ENCODE measurements at places on chromosomes 11 and 22. TPM values are rescaled to one million over a fixed set of nuclear protein-coding genes. Genes with fewer than 3 reads are reported as not detected.
A peak's percentile ranks its signal among the peaks of the same experiment; 100 is the strongest.

ZC3H12C gene
- total RNA-seq: not detected

PLAAT5 gene
- not detected for total RNA-seq

CTSW gene
- not detected for total RNA-seq

A4GALT gene
- total RNA-seq: not detected

ME3 gene
- total RNA-seq: 1.3 TPM

GSTP1 gene
- 1,200 TPM for total RNA-seq

DLAT gene
- 39.8 TPM for total RNA-seq

ANO1 gene
- not detected for total RNA-seq

OR6A2 gene
- 2.9 TPM for total RNA-seq

CWF19L2 gene
- total RNA-seq: 41.0 TPM

GRCh38 chr11:84215672-84216071 is 929.5 kb upstream of the CCDC90B start:
- no peaks in the 10 kb centered on the region for H3K27me3 ChIP-seq
- no peak overlapping the region for H3K4me3 ChIP-seq
- DNase-seq: no peak

- H3K27me3 ChIP-seq: no peaks in the 10 kb centered on the region
- H3K4me3 ChIP-seq: no peak overlapping the region
- H3K4me1 ChIP-seq: peaks cover 14% of the 10 kb centered on the region
Measured at GRCh38 chr11:27693398-27693797, 6.9 kb downstream of the BDNF start.

DNA sequence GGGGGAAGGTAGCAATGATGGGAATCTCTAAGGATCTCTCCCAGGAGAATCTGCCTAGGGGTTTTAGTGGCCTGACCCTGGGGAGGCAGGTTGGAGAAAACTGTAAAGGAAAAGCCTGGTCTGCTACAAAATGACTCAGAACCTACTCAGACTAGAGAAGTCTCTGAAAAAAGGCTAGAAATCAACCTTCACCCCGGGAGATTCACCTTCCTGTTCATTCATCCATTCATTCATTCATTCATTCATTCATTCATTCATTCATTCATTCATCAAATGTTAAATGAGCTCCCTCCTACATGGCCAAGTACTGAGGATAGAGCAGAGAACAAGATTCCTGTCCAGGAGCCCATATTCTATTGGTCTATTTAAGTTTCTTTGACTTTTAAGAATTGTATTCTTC is 8.9 kb upstream of the ANKK1 start:
- H3K4me3 ChIP-seq: no peak overlapping the region
- H3K36me3 ChIP-seq: no peaks in the 10 kb centered on the region
- no peak for DNase-seq
- no peaks in the 10 kb centered on the region for H3K27me3 ChIP-seq
- peaks cover 13% of the 10 kb centered on the region for H3K4me1 ChIP-seq

GRCh38 chr11:45273509-45273908 is 12.6 kb downstream of the SYT13 start:
- no peaks in the 10 kb centered on the region for H3K27me3 ChIP-seq
- DNase-seq: no peak
- no peaks in the 10 kb centered on the region for H3K36me3 ChIP-seq

GRCh38 chr11:2802389-2803185 is 83.0 kb downstream of the CDKN1C start:
- no peak overlapping the region for H3K27ac ChIP-seq
- H3K4me1 ChIP-seq: no peaks in the 10 kb centered on the region
- no peak for DNase-seq
- H3K36me3 ChIP-seq: no peaks in the 10 kb centered on the region
- H3K27me3 ChIP-seq: no peaks in the 10 kb centered on the region

GRCh38 chr11:16827139-16827538 is 88.7 kb downstream of the C11orf58 start:
- peaks cover 51% of the 10 kb centered on the region for H3K4me1 ChIP-seq
- H3K36me3 ChIP-seq: no peaks in the 10 kb centered on the region
- DNase-seq: no peak
- no peak overlapping the region for H3K27ac ChIP-seq

GRCh38 chr11:2708757-2709281 is 9.0 kb upstream of the KCNQ1OT1 start:
- peaks cover 11% of the 10 kb centered on the region for H3K4me1 ChIP-seq
- no peak overlapping the region for H3K27ac ChIP-seq
- no peaks in the 10 kb centered on the region for H3K36me3 ChIP-seq
- no peaks in the 10 kb centered on the region for H3K27me3 ChIP-seq
- H3K4me3 ChIP-seq: no peak overlapping the region

DNA sequence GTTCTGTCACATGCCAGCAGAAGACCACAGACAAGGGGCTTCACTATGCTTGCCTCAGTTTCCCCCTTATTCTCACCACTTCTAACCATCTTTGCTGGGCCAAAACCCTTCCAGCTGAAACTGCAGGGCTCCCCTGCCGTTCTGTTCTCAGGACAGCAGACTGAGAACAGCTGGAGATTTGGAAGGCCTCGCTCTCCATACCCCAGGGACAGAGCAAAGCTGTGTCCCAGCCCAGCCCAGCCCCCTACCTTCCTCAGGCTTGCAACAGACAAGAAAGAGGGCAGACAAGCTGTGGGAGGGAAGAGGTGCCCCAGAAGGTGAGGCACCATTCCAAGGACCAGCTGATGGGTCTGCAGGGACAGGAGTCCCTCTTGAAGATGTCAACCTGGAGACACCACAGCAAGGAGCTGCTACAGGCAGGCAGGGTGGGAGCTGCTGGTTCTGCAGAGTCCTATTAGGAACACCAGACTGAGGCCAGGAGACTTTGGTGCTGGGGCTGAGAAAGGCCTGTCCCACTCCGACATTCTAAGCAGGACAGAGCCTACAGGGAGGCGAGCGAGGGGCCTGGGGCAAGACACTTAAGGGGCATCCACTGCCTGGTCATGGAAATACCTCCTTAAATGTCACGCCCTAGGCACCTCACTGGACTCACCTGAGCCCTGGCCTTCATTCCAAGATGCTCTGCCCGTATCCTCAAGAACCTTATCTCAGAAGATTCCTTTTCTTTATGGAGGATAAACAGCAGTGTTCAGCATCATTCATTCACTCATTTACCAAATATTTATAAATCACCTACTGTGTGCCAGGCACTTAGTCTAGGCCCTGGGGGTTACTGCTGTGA is 6.9 kb downstream of the SCN2B start:
- no peaks in the 10 kb centered on the region for H3K27me3 ChIP-seq
- no peak overlapping the region for H3K4me3 ChIP-seq
- H3K4me1 ChIP-seq: no peaks in the 10 kb centered on the region
- H3K27ac ChIP-seq: no peak overlapping the region
- no peaks in the 10 kb centered on the region for H3K36me3 ChIP-seq

- H3K27me3 ChIP-seq: no peaks in the 10 kb centered on the region
- H3K4me3 ChIP-seq: no peak overlapping the region
- no peak overlapping the region for H3K27ac ChIP-seq
Measured at GRCh38 chr11:109362059-109362458, 59.9 kb upstream of the C11orf87 start.

GRCh38 chr11:31109446-31109845 is 260.1 kb downstream of the DCDC1 start:
- no peak for DNase-seq
- no peaks in the 10 kb centered on the region for H3K36me3 ChIP-seq
- no peaks in the 10 kb centered on the region for H3K27me3 ChIP-seq
- H3K4me1 ChIP-seq: no peaks in the 10 kb centered on the region

GRCh38 chr22:24133187-24133965 is 47.9 kb upstream of the SUSD2 start:
- no peak for DNase-seq
- peaks cover 8% of the 10 kb centered on the region for H3K4me1 ChIP-seq
- no peak overlapping the region for H3K4me3 ChIP-seq
- H3K27me3 ChIP-seq: no peaks in the 10 kb centered on the region
- H3K27ac ChIP-seq: no peak overlapping the region

GRCh38 chr11:119889728-119890280 is 160.8 kb upstream of the NECTIN1 start:
- no peaks in the 10 kb centered on the region for H3K36me3 ChIP-seq
- no peaks in the 10 kb centered on the region for H3K4me1 ChIP-seq
- DNase-seq: no peak
- no peak overlapping the region for H3K4me3 ChIP-seq
- no peaks in the 10 kb centered on the region for H3K27me3 ChIP-seq
- H3K27ac ChIP-seq: no peak overlapping the region

- no peak overlapping the region for H3K27ac ChIP-seq
- H3K4me1 ChIP-seq: peaks cover 6% of the 10 kb centered on the region
- H3K36me3 ChIP-seq: no peaks in the 10 kb centered on the region
- H3K4me3 ChIP-seq: no peak overlapping the region
- DNase-seq: no peak
- no peaks in the 10 kb centered on the region for H3K27me3 ChIP-seq
Measured at GRCh38 chr11:64722141-64723065, 594 bp downstream of the NRXN2 start.

DNA sequence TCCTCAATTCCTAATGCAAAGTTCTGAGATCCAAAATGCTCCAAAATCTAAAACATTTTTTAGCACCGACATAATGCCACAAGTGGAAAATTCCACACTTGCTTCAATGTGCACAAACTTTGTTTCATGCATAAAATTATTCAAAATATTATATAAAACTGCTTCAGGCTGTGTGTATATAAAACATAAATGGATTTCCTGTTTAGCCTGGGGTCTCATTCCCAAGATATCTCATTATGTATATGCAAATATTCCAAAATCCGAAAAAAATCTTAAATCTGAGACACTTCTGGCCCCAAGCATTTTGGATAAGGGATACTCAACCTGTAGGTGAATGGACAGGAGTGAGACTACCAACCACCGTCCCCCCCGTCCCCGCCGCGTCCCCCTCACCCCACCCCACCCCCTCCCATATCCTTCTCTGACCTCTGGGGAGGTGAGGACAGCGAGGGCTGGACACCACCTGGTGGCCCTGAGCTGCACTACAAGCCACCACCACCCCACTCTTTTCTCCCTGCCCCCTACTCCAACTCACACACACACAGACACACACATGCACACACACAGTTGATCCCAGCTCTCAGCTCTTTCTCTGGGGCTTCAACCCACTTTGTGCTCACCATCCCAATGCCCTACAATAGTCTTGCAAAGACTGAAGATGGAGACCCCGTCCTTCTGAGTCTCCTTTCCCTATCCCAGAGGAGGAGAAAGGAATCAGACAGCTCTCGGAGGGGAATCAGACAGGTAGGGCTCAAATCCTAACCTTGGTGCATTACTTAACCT is 101.0 kb downstream of the PDE2A start:
- H3K4me1 ChIP-seq: peaks cover 9% of the 10 kb centered on the region
- no peak overlapping the region for H3K27ac ChIP-seq
- no peaks in the 10 kb centered on the region for H3K27me3 ChIP-seq
- H3K4me3 ChIP-seq: peak overlapping the region; percentile 32

- H3K4me3 ChIP-seq: no peak overlapping the region
- no peaks in the 10 kb centered on the region for H3K27me3 ChIP-seq
- H3K27ac ChIP-seq: no peak overlapping the region
- no peaks in the 10 kb centered on the region for H3K4me1 ChIP-seq
- no peak for DNase-seq
Measured at GRCh38 chr22:42905702-42906183, 48.7 kb upstream of the ARFGAP3 start.

GRCh38 chr11:11044137-11044855 is 186.4 kb upstream of the ZBED5 start:
- H3K36me3 ChIP-seq: no peaks in the 10 kb centered on the region
- H3K27ac ChIP-seq: no peak overlapping the region
- no peak for DNase-seq
- H3K4me1 ChIP-seq: no peaks in the 10 kb centered on the region
- H3K27me3 ChIP-seq: no peaks in the 10 kb centered on the region
- H3K4me3 ChIP-seq: no peak overlapping the region

DNA sequence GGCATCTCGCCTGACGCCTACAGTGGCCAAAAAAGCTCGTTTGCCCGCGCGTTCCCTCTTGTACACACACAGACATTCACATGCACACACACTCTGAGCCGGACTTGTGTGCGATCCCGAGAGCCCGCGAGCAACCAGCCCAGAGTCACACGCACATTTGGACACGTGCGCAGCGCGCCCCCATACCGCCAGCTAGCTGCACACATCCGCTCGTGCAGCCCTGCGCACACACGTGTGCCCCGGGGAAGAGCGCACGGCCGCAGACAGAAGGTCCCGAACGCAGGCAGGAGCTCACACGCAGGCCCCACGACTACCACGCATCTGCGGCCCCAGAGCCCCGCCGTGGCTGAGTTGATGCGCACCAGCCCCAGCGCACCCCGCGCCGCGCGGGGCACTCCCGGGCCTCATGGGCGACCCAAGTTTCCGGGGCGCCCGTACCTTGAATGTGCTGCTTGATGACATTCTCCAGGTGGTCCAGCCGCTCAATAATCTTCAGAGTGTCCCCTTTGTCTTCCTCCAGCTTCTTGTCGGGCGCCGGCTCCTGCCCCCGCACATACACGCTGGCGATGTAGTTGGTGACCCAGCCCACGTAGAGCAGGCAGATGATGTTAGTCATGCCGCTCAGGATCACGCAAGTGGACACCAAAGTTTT is 758 bp downstream of the GALNT18 start:
- no peaks in the 10 kb centered on the region for H3K27me3 ChIP-seq
- H3K27ac ChIP-seq: no peak overlapping the region
- no peak for DNase-seq

DNA sequence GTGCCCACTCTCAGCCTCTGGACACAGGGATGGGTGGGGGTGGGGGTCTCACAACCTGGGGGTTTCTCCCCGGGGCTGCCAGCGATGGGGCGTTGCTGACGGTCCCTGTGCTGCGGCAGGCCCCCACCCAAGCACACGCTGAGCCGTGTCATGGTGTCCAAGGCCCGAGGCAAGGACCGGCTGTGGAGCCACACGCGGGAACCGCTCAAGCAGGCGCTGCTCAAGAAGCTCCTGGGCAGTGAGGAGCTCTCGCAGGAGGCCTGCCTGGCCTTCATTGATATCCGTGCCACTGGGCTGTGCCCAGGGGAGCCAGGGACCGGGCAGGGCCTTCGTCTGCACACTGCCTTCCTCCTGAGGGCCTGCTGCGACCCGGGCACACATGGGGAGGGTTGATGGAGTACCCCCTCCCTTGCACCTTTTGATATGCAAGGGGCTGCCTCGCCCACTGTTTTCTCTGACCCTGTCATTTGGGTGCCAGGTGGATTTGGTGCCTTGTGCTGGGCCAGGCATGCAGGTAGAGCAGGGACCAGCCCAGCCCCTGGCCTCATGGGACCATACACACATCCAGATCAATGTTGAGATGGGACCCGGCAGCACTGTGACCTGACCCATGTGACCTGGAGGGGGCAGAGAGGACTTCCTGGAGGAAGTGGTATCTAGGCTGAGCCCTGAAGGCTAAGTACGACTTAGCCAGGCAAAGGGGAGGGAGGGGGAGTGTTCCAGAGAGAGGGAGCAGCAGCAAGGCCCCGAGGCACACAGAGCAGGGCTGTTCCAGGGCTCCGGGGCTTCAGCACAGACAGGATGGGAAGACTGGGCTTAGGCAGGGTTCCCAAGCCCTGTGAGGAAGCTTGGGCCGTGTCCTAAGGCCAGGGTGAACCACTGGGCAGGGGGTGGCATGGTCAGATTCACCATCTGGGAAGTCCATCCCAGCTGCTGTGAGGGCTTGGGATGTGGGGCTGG is 75.2 kb downstream of the MYO7A start:
- H3K27ac ChIP-seq: no peak overlapping the region
- no peaks in the 10 kb centered on the region for H3K27me3 ChIP-seq
- DNase-seq: no peak
- no peak overlapping the region for H3K4me3 ChIP-seq
- H3K4me1 ChIP-seq: no peaks in the 10 kb centered on the region

All from Karpas-422 (cell line).